ENCODE measurements at places on chromosomes 4 and X. TPM values are rescaled to one million over a fixed set of nuclear protein-coding genes. Genes with fewer than 3 reads are reported as not detected.

DNA sequence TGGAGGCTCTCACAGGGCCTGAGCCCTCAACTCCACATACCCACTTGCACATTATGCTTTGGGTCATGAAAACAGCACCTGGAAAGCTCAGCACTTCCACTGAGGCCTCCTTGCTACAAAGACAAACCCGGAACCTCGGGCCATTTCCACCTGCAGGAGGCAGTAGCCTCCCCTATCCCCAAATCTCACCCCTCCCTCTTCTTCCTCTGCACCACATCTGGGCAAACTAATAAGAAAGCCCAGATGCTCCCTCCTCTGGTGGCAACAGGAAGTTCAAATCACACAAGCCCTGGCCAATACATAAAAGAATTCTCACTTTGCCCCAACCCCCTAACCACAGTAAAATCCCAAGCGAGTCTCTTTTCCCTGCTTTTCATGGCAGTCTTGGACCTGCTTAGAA lies 136.4 kb downstream of the MAPK10 start:
- no peaks in the 10 kb centered on the region for H3K36me3 ChIP-seq
- H3K27me3 ChIP-seq: no peaks in the 10 kb centered on the region
- DNase-seq: peak; percentile 63
- H3K27ac ChIP-seq: no peak overlapping the region
- no peaks in the 10 kb centered on the region for H3K4me1 ChIP-seq

DNA sequence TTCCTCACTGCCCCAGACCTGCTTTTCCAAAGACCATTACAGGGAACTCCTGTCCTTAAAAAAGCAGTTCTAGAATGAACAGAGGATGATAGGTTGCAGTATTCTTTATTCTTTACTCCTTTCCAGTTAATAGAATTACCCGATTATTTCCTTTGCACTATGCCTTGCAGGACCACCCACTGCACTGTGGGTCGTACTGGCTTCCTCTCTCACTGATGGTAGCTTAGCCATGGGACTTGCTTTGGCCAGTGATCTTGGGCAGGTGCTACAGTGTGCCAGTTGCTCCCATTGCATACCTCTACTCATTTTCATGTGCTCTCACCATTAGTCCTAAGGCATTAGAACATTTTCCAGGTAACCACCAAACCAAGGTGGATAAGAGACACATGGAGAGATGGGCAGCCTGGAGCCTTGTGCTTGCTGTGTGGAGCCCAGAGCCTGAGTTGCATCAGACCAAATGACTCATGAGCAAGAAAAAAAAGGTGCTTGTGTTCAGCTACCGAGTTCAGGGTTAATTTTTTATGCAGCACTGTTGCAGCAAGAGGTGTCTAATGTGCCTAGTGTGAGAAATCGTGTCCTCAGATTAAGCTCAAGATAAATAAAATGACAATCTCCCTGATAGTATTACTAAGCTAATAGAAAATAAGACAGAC lies 7.6 kb upstream of the UNC5C start:
- H3K4me3 ChIP-seq: no peak overlapping the region
- no peaks in the 10 kb centered on the region for H3K36me3 ChIP-seq
- peaks cover 27% of the 10 kb centered on the region for H3K4me1 ChIP-seq
- no peak overlapping the region for H3K27ac ChIP-seq
- DNase-seq: no peak
- H3K27me3 ChIP-seq: no peaks in the 10 kb centered on the region

DNA sequence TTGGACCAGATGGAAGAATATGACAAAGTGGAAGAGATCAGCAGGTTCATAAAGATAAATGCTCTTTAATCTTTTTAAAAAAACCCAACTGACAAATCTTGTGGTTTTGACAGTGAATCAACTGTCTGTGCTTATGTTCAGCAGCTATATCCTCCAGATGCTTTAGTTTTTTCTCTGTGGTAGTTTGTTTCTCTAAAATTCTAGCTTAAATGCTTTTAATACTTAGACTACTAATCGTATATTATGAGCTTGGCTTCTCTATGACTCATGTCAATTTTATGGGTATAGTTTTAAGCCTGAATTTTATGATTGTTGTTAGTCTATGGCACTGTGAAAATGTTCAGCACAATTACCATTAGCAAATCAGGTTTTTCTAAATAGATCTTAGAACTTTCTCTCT lies 12.9 kb downstream of the HHIP start:
- no peak overlapping the region for H3K27ac ChIP-seq
- H3K4me1 ChIP-seq: no peaks in the 10 kb centered on the region
- no peak for DNase-seq
- no peaks in the 10 kb centered on the region for H3K36me3 ChIP-seq

- H3K4me3 ChIP-seq: no peak overlapping the region
- H3K4me1 ChIP-seq: peaks cover 4% of the 10 kb centered on the region
- H3K27me3 ChIP-seq: no peaks in the 10 kb centered on the region
- no peaks in the 10 kb centered on the region for H3K36me3 ChIP-seq
- no peak for DNase-seq
- H3K27ac ChIP-seq: no peak overlapping the region
These were observed 86.4 kb upstream of the UXT start for GRCh38 chrX:47745416-47745815.

GABRB1 gene
- total RNA-seq: 3.5 TPM

KLHL4 gene
- 0.34 TPM for total RNA-seq

XAGE1A gene
- 36.9 TPM for total RNA-seq

RXFP1 gene
- total RNA-seq: not detected

ANOS1 gene
- total RNA-seq: 0.06 TPM
